Pancreas (tissue), 10 donors: ENCODE measurements at places on chromosomes 7 and 10.

DNA sequence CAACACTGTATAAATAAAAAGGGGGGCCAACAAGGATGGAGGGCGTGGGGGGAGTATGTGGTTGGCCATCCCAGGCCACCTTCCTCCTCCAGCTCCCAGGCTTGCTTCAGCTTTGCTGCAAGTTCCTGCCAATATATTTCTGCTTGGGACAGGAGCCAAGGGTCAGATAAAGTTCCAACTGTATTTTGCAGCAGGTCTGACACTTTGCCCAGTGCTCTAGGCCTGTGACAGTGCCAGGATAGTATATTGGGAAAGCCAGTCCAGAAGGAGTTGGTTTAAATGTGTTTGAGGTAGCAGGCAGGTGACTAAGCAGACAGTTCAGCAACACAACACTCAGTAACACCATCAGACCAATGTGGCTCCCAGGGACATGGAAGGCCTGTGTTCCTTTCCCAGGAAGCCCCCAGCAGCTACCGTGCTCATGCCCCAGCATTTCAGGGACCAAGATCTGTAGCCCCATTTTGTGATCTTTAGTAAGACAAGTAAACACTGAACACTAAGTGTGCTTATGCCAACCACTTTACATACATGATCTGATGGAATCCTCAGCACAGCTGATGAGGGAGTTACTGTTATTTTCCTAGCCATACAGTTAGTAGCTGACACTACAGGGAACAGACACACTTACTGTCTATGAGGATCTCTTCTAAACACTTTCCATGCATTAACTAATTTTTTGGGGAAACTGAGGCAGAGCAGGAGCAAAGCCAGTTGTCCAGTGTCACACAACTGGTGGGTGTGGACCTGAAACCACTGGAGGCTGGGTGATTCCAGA is 38.9 kb downstream of the DNAJB12 start:
- peak; percentile 85 for DNase-seq

DNA sequence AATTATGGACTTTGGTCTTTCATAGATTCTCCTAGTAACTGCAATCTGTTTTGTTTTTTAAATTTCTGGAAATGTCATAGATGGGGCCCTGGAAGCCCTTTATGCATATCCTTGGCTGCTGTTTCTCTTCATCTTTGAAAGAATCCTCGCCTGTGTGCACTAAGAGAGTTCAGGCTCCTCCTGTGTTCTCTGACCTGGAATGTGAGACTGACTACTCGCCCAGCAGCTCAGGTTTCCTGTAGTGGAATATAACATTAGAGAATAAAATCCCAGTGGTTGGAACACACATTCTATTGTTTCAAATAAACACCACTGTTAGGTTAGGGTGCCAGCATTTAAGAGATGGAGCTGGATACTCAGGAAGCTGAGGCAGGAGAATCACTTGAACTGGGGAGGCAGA is 56.3 kb downstream of the WDFY4 start:
- DNase-seq = no peak

DNA sequence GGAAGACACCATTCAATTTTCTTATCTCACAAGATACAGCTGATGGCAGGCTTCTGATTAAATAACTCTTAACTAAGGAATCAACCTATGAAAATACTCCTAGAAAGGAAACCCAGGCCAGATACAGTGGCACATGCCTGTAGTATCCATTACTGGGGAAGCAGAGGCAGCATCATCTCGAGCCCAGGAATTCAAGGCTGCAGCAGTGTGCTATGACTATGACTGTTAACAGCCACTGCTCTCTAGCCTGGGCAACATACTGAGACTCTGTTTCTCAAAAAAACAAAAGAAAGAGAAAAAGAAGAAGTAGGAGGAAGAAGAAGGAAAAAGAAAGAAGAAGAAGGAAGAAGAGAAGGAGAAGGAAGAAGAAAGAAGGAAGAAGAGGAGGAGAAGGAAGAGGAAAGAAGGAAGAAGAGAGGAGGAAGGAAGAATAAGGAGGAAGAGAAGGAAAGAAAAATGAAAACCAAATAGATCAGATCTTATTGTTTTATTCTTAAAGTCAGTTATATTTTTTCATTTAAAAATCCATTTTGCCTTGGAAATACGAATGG is 18.0 kb downstream of the DPY19L1 start:
- no peak for DNase-seq

DNA sequence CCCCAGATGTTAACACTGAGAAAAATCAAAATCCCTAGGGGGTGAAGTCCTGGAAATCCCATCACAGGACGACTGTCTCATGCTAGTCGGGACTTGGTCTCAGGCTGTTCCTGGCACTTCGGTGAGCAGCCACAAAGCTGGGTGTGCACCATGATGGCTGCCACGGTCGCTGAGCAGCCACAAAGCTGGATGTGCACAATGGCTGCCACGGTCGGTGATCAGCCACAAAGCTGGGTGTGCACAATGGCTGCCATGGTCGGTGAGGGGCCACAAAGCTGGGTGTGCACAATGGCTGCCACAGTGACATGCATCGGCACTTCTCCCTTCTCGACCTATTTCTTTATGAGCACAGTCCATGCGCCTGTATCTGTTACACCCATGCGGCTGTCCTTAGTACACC is 505.1 kb downstream of the TCERG1L start:
- DNase-seq = peak; percentile 18

DNA sequence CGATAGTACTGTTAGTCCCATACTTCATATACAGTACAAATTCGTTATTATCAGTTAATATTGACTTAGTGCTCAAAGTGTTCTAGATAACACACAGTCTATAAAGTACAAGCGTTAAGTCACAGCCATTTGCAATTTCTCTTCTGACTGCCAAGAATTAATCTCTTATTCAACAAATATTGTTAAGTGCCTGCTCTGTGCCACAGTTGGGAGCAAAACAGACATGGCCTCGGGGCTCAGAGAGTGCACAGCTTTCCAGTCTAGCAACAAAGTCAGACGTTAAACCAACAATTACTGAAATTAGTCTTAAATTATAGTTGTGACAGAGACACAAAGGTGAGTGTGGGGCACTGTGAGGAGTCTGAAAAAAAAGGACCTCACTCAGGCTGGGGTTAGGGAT is 113.0 kb upstream of the DPP6 start:
- no peak for DNase-seq

- peak; percentile 38 for DNase-seq
Observed at GRCh38 chr7:66050990-66051448, 24.6 kb upstream of the ASL start.

DNA sequence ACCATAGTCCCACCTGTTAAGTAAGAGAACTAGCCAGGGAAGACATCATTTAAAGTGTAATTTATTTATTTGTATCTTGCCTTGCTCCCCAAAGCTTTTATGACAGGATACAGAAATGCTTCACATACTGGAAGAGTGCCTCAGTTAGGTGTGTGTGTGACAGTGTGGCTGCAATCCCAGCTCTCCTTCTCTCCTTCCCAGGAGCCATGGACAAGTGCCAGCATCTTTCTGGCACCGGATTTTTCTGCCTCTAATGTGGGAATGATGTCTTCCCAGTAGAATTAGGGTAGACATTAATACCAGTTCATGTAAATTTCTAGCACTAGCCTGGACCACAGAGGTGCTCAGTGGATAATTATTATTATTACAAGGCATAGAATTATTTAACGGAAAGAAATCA is 30.3 kb upstream of the ATXN7L1 start:
- DNase-seq = no peak

GRCh38 chr10:97075961-97076525 is 109.7 kb downstream of the SLIT1 start:
- DNase-seq = no peak

GRCh38 chr10:5779730-5780129 is 33.5 kb downstream of the GDI2 start:
- no peak for DNase-seq

DNA sequence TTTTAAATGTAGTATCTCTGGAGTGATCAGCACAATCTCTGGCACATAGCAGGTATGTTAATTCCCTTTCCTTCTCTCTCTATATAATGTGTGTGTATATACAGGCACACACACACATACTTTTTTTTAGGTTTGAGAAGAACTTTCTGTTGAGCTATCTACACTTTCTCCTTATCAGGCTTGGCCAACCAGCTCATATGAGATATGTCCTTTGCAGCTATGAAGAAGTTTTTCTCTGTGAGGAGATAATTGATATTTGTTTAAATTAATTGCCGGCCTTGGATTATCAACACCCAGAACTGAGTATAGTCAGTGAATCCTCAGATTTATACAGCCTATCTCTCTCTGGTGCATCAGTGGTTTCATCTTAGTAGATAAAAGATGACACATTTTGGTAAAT is 2.3 kb upstream of the MCU start:
- DNase-seq = no peak

GRCh38 chr10:75208181-75208580 is 2.4 kb upstream of the VDAC2 start:
- no peak for DNase-seq

DNA sequence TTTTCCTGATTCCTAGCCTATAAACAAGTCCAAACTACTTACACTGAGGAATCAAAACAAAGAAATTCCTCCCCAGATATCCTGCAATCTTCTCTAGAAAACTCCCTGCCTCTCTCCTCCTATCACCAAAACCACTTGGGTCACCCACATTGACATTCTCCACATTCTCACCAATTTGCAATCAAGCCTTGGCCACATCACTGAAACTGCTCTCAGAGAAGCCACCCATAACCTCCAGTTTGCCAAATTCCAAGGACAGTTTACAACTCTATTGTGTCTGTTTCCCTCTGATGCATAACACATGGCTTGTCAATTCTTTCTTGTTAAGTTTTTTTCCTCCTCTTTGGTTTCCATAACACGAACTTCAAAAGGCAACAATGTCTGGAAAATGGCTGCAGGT is 233.5 kb downstream of the XPNPEP1 start:
- DNase-seq = no peak
